Stimulated activated CD8-positive, alpha-beta memory T cell treated with anti-CD3 and anti-CD28 coated beads, Interleukin-4, amount 100 ng/mL, for 4 hours (primary cell): ENCODE measurements at places on chromosomes 16 and 17.

- DNase-seq, result no peak
Measured at GRCh38 chr17:2181206-2181896, 122.2 kb downstream of the SMG6 start.

DNA sequence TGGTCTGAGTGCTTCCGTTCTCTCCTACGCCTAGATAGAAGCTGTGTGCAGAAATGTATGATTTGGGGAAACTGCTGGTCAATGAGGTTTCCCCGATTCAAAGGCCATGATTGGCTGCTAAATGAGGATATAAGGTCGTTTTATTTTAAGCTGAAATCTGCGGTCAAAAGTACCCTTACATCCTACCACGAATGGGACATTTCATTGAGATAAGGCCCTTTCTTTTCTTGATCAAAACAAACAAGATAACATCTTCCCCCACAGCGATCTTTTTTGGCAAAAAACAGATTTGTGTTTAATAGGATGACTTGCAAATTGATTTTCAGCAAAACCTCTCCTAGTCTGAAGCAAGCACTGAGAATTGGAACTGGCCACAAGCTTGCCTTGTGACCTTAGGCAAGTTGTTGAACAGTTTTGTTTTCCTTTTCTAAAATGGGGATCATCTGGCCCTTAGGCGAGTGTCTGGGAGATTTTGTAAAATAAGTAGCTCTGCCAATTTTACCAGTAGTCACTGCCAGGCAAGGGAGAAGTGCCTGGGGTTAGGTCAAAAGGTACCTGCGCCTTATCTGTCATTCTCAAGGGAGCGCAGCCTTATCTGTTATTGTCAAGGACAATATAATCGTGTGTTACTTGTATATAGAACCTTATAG is 635 bp downstream of the SCPEP1 start:
- DNase-seq, result no peak

GRCh38 chr17:29778956-29779811 is 150.8 kb downstream of the SSH2 start:
- DNase-seq, result peak; percentile 78

DNA sequence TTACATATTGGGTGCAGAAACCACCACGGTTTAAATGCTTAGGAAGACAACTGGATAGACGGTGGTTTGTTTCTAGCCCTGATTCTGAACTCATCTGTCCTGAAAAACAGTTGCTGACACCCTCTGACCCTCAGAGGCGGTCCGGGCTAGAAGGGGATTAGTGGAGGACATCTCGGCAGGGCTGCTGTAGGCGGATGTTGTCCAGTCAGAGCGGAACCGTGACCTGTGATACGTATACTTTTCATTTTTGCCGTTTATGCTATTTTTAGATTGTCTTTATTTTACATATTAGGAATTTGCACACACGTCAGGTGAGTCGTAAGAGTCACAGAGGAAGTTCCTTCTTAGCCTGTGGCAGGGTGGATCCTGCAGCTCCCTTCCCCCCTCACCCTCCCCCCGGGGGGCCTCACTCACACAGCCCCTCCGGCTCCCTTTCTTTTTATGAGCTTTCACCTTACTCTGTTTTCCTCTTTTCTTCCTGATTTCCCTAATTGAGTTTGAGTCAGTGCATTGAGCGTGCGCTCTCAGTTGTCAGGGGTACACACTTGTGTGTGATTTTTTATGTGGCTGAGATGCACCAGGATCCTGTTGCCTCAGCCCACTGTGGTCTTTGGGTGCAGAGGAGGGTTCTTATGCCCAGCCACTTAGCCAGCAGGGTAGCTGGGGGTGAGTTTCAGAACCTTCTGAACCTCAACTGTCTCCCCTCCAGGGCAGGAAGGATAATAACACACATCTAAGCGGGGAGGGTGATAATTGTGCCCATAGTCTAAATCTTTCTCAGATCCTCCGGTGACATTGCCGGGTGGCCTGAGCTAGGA is 211.1 kb upstream of the CHMP6 start:
- DNase-seq, result no peak

GRCh38 chr16:89364606-89365005 is 125.8 kb downstream of the ANKRD11 start:
- no peak for DNase-seq

DNA sequence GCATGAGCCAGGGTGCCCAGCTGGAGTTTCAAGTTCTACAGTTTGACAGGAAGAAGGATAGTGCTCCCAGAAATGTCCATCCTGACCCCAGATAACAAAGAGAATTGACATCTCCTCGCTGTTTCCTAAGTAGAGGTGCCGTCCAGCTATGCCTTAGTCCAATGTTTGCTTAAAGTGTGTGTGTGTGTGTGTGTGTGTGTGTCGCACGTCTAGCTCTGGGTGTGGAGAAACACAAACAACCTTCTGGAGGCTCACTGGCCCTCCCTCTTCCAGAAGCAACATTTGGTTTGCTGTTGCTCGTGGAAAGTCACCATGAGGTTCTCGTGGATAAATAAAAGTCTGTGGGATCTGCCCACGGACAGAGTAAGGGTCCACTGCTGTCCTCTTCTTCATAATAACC is 22.1 kb downstream of the EMP2 start:
- no peak for DNase-seq

GRCh38 chr16:48912360-48912759 is 302.4 kb upstream of the N4BP1 start:
- no peak for DNase-seq

GRCh38 chr16:20899477-20900298 is 470 bp downstream of the DCUN1D3 start:
- DNase-seq, result no peak

- DNase-seq, result no peak
Measured at GRCh38 chr17:18381158-18381952, 3.8 kb downstream of the EVPLL start.

- no peak for DNase-seq
Measured at GRCh38 chr16:48441863-48442279, 56.7 kb upstream of the SIAH1 start.

DNA sequence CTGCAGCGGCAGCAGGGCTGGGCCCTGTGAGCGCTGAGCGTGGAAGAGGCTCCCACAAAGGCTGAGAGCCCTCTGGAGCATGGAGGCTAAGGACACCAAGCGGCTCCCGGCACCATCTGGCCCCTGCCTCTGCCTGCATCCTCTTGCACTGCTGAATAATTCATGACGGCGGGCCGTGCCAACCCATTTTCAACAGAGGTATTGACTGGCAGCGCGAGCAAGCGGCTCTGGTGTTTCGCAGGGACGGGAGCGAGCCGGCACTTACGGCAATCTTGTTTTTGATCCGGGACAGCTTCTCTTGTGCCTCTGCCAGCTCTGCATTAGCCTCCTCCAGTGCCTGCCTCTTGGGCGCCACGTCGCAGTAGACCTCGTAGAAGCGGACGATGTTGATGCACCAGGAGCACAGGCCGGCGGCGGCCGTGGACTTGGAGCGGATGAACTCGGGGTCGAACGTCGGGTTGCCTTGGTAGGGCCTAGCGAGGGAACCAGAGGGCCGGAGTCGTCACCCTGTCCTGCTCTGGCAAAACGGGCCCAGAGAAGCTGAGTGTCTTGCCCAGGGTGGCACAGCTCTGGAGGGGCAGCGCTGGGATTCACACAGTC is 80.4 kb downstream of the PGS1 start:
- no peak for DNase-seq

DNA sequence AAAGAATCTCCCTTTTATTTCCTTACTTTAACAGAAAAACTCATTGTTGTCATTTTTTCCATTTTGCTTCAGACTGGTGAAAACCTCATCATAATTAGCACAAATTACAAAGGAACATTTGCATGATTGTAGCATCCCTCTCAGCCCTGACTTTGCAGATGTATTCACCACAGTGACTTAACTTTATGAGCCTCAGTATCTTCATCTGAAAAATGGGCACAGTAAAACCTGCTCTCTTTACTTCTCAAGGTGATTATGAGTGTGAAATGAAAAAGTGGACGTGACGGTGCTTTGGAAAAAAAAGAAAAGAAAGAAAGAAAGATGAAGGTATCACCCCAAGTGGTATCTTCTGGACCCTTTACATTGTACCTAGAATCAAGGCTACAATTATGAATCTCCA is 193.4 kb upstream of the TOX3 start:
- DNase-seq, result no peak
